NCI-H524 (cell line): ENCODE measurements at places on chromosomes 7 and 10.

- peak; percentile 30 for DNase-seq
Measured at GRCh38 chr7:78684201-78684600, 769.3 kb downstream of the MAGI2 start.

DNA sequence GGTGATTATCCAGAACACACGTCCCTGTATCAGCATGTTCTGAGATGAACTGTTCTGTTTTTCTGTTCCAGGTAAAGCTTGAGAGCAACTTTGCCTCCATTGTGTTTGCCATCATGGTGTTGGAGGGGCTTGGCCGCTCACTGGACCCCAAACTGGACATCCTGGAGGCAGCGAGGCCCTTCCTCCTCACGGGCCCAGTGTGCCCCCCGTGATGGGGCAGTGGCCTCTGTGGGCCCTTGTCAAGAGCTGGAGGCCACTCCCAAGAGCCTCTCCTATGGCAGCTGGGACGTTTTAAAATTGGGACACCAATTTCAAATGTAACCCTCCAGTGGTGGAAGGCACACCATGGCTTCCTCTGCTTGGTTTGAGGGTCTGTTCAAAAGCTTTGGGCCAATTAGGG, 1.9 kb upstream of the NDUFB2 start:
- no peak for DNase-seq

- no peak for DNase-seq
Measured at GRCh38 chr10:51653025-51653424, 46.4 kb downstream of the CSTF2T start.

GRCh38 chr7:146709451-146710027, 592.9 kb downstream of the CNTNAP2 start:
- no peak for DNase-seq

DNA sequence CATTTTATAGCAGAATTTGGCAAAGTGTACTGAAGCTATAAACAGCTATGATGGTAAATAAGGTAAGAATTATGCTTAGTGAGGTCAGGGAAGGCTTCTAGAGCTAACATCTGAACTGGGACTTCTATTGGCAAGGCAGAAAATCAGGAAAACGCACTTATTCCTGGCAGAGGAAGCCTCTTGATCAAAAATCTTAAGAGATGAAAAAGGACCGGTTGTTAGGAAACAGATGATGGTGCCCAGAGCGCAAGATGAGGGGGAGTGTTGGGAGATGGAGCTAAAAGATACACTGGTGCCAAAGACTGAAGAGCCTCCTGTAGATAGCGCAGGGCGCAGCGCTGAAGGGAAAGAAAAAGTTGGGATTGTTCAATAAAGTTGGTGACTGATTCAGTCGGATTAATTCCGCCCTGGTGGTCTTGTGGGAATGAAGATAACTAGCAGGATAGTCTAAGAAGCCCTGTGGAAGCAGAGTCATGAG, 550 bp upstream of the CALU start:
- DNase-seq = no peak

- no peak for DNase-seq
Measured at GRCh38 chr10:33621101-33621500, 286.6 kb upstream of the NRP1 start.

- DNase-seq = no peak
Measured at GRCh38 chr10:111522551-111522950, 445.7 kb downstream of the ADRA2A start.
